ENCODE measurements at places on chromosomes 1 and 21.

DNA sequence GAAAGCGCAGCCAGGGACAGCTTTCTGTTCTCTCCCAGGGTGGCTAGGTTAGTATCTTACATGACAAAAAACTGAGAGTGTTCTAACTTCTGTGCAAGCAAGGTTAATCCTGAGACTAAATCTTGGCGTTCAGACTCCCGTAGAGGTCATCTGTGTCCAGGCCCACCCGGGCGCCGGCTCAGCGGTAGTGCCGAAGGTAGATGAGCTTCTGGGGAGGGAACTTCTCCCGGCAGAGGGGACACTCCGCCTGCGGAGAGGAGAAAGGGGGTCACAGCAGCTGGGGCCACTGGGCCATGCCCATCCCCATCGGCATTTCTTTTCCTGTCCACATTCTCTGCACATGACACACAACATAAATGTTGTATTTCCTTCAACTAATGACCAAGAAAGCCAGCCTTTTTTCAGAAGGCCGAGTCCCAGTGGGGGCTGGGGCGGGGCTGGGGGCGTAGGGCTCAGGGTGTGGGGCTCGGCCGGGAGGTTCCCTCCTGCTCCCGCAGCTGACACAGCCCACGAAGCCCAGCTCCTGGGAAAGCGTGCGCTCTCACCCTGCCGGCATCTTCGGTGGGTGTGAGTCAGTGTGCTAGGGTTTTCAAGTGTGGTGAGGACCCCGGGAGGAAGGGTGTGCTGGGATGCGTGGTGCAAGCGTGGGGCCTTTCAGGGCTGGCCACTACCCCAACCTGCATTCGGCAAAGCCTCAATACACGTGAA is 6.6 kb downstream of the PEX10 start:
- no peak for DNase-seq

- no peak for DNase-seq
Measured at GRCh38 chr1:223430236-223430635, 37.0 kb downstream of the CCDC185 start.

DNA sequence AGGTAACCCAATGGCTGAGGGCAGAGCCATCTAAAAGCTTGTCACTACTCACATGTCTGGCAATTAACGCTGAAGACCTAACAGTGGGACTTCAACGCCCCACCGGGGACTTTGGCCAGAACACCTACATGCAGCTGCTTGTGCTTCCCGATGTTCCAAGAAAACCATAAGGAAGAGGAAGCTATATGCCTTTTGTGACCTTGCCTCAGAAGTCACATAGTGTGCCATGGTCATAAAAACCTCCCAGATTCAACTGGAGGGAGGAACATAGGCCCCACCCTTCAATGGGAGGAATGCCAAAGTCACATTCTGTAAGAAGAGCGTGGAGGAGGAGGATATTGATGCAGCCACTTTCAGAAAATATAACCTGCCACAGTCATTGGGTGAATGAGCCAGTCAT is 147.8 kb upstream of the MAGI3 start:
- no peak for DNase-seq

- no peak for DNase-seq
Measured at GRCh38 chr1:221415651-221416050, 326.2 kb downstream of the DUSP10 start.

GRCh38 chr1:177411381-177411780 is 240.6 kb downstream of the BRINP2 start:
- no peak for DNase-seq

- DNase-seq: no peak
Measured at GRCh38 chr1:89167590-89168230, 8.1 kb downstream of the GBP7 start.

Data from effector CD4-positive, alpha-beta T cell (primary cell).